Right cardiac atrium (tissue), 5 donors: ENCODE measurements at places on chromosomes 3 and 15.

DNA sequence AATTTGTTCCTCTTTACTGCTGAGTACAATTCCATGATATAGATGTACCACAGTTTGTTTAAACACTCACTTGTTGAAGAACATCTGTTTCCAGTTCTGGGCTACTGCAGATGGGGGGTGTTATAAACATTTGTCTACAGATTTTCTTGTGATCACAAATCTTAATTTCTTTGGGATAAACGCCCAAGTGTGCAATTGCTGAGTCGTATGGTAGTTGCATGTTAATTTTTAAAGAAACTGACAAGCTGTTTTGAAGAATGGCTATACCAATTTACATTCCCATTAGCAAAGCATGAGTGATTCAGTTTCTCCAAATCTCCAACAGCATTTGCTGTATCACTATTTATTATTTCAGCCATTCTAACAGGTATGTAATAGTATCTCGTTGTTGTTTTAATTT is 242.0 kb upstream of the MRPL3 start:
- no peak for DNase-seq

- no peak for DNase-seq
Measured at GRCh38 chr3:152026033-152026556, 152.7 kb downstream of the SUCNR1 start.

GRCh38 chr3:49222002-49222401 is 50.6 kb downstream of the KLHDC8B start:
- DNase-seq = no peak

DNA sequence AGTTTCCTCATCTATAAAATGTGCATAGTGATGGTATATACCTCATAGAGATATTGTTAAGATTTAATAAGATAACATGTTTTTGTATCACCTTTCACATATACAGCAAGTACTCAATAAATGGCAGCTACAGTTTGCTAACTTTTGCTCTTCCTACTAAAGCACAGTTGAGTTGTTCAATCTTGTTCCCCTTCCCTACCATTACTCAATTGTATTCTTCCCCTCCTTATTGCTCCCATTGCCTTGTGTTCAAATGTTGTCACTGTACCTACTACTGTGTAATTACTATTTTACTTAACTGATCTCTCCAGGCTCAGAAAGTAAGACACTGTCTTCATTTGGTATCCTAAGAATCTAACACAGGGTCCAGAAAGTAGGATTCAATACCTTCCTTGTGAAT is 5.5 kb downstream of the CD47 start:
- DNase-seq = no peak

DNA sequence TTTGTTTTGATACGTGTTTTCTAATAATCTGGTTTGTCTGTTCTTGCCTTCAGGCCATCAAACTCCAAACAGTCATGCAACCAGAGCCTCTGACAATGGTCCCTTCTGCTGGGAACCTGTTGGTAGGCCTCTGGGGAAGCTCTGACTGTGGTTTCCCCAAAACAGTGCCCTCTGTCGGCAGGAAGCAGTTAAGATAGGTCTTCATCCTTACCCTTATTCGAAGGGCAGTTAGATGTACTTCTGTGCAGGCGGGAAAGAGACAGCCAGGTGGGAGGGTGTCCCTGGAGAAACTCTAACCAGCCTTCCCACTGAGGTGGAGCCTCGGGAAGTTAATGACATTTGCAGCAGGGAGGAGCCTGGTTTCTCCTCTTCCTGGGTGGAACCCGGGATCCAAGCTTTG is 81.6 kb upstream of the CHMP2B start:
- DNase-seq = no peak

DNA sequence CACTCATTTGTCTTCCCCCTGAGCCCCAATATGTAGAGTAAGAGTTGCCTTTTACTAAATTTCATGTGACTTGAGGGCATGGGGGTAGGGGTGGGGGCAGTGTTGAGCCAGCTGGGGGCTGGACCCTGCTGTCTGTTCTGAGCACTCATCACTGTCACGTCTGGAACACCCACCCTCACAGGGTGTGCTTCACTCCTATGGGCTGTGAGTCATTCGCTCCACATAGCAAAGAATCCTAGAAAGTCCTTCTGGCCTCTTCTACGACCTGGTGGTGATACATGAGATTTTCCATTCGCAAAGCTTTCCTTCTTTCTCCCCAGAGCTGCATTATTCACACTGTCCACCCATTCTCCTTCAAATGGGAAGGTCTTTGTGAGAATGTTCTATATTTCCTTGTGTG is 43.6 kb upstream of the MGLL start:
- no peak for DNase-seq

- no peak for DNase-seq
Measured at GRCh38 chr3:65017359-65017758, 329.6 kb upstream of the ADAMTS9 start.

DNA sequence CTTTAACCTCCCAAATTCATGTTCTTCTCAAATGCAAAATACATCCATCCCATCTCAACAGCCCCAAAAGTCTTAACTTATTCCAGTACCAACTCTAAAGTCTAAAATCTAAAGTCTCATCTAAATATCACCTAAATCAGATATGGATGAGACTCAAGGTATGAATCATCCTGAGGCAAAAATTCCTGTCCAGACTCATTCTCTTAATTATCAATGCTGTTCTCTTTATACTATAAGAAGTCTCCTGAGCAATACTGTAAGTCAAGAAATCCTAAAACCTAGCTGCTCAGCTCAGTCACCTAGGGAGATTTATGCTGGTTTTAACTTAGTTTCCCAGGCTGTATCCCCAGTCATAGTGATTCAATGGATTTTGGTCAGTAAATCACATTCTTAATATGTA is 11.1 kb downstream of the RAD18 start:
- DNase-seq = no peak

- DNase-seq = peak; percentile 90
Measured at GRCh38 chr15:47473832-47474231, 243.5 kb upstream of the SEMA6D start.

DNA sequence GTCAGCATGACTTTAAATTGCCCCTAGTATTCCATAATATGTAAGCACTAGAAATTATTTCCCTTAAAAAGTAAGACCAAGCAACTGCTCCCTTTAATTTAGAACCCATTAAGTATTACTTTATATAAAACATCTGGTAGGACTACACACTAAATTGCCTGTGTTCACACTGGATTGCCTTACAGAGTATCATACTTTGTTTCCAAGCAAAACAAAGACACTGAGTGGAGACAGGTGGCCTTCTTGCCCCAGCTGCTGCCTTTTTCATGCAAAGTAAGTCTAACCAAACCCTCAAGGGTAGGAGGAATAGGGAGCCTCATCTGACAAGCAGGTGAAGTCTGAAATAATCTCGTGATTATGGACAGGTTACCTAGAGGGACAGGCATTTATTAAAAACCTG is 87.3 kb downstream of the PEX5L start:
- DNase-seq = no peak

DNA sequence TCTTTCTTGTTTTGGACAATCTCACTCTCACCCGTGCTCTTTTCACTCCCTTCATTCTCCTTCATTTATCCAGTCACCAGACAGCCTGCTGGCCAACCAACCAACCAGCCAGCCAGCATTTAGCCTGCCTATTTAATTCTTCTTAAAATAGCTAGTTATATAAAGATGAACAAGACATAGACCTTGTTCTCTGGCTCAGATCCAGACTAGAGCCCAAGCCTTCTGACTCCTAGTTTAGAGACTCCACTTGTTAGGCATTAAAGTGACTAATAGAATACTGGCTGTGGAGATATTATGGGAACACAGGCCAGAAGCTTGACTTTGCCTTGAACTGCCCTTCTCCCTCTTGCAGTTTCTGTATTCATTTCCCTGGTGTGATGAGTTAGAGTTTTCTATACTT is 215.3 kb upstream of the THRB start:
- no peak for DNase-seq

- DNase-seq = no peak
Measured at GRCh38 chr3:124246949-124247348, 255.0 kb upstream of the ROPN1 start.

- no peak for DNase-seq
Measured at GRCh38 chr3:69005071-69005790, 8.3 kb downstream of the EOGT start.

GRCh38 chr15:76588811-76589747 is 252.5 kb downstream of the ISL2 start:
- no peak for DNase-seq

- DNase-seq = peak; percentile 93
Measured at GRCh38 chr15:58066042-58066867, 744 bp upstream of the ALDH1A2 start.

- DNase-seq = no peak
Measured at GRCh38 chr3:116040152-116040551, 405.1 kb downstream of the LSAMP start.

DNA sequence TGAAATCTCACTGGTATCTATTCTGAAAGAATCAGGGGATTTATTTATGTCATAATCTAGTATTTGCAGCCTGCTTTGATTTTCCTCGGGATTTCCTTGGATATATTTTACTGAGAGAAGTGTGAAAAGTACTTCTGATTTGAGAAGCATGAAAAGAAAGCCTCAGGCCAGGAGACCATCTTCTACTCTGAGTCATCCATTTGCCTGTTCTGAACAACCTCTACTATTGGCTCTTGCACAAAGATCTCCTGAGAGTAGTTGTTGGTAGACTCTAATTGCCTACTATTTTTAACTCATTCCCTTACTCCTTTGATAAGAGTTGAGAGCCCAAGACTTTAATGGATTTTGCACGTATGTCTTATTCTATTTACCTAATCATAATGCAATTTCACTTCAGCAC is 318.9 kb downstream of the BCHE start:
- DNase-seq = no peak

GRCh38 chr3:69194431-69195165 is 72.2 kb upstream of the LMOD3 start:
- no peak for DNase-seq

DNA sequence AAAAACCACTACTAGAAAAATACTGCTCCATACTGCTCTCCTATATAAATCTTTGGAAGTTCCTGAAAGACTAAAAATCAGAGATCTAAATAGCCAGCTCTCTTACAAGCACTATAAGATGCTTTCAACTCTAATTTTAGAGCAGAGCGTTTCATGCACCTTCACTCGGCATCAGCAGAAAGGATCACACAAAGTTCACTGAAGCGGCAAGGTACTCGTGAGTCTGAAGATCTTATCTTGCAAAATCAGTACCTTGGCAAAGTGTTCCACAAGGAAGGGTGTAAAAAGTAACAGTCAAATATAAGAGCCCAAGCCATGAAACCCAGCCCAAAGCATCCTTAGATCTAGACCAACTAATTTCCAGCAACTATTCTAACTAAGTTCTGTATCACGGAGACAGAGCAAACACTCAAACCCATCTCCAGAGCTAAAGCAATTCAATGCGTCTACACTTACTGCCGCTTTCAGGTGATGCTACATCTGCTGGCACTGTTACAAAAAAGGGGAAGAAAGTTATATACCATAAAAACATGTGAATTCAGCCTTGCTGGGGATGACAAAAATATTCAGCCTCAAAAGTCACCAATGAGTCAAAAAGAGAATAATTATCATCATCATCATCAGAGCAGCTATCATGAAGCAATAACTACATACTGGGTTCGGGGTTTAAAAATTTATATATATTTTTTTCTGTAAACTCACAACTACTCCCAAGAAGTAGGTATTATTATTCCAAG is 16.3 kb downstream of the VPS39 start:
- DNase-seq = no peak

GRCh38 chr3:111311126-111311525 is 230.9 kb upstream of the CD96 start:
- DNase-seq = no peak

DNA sequence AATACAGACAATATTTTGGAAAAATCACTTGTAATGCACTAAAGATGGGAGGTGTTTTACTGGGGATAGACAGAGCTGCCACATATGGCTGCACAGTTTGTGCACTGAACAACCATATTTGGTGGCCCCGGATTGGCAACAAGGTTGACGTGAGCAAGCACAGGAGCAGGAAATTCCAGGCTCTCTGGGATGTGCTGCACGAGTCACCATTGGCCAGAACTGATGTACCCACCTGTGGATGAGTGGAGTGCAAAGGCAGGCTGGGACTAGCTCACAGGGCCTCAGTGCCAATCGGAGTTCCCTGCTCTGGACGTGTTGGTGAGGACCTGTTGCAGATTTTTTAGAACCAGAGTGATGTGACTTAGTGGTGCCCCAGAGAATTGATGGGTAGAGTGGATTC is 42.0 kb upstream of the SCAANT1 start:
- no peak for DNase-seq

GRCh38 chr15:69554279-69554961 is 101.8 kb downstream of the RPLP1 start:
- no peak for DNase-seq

- no peak for DNase-seq
Measured at GRCh38 chr15:38646716-38647115, 82.1 kb upstream of the RASGRP1 start.

DNA sequence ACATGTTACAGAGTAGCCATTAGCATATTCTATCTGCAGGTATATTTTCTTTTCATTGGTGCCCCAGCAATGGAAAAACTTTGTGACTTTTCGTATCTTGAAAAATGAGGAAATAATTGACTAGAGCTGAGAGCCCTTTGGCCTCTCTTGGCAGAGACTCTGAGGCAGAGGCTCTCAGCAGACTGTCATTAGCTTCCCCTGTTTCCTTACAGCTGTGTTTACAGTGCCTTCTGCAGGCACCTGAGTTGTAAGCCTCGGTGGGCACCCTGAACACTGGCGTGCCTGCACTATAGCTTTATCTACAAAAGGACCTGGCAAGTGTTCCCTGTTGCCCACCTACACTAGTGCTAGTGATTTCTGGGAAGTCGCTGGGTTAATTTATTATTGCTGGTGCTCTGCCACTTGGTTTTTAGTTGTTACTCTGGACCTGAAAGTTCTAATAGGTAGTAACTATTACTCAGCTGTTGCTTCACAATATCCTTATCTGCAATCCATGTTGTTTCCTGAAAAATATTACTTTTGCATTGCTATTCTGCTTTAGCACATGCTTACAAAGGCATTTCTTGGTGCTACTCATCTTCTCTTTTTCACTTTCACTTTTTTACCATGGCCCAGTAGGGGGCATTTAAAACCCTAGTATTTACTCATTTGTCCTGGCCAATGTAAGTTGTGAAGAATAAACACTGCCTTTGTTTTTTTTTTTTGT is 7.8 kb upstream of the GPR171 start:
- DNase-seq = no peak

DNA sequence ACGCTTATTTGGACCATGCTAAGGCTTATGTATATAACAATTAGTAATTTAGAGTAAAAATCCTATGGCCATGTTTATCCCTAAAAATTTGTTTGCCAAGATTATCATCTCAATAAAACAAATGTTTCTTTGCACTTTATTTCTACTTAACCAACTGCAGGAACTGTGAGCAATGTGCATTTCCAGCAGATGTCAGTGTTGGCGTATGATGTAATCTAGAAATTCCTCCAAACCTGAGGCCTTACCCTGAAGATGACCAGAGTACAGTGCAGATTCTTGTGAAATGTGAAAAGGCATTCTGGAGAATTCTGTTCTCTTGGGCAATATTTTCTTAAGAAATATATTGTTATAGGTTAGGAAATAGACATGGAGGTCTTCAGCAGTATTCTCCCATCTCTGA is 205.9 kb downstream of the MBNL1 start:
- DNase-seq = no peak

GRCh38 chr3:52555056-52555455 is 18.7 kb downstream of the UQCC5 start:
- no peak for DNase-seq
